ENCODE measurements at places on chromosomes 5 and 9. TPM values are rescaled to one million over a fixed set of nuclear protein-coding genes. Genes with fewer than 3 reads are reported as not detected.

Gene FYB1
- total RNA-seq, result not detected

Gene LCN10
- not detected for total RNA-seq

Gene SAXO1
- 0.14 TPM for total RNA-seq

Gene ATOSB
- 12.2 TPM for total RNA-seq

Gene GPR150
- not detected for total RNA-seq

Gene IL13
- not detected for total RNA-seq

Gene HK3
- not detected for total RNA-seq

Gene RIMOC1
- total RNA-seq, result 47.7 TPM

Gene DAB2
- total RNA-seq, result 9.5 TPM

Gene CFAP90
- 0.84 TPM for total RNA-seq

Gene ZNF367
- total RNA-seq, result 15.4 TPM

Gene IL4
- not detected for total RNA-seq

Gene SEMA6A
- 30.0 TPM for total RNA-seq

Gene C5orf58
- not detected for total RNA-seq

Gene ORM2
- total RNA-seq, result not detected

Gene TLR4
- 1.3 TPM for total RNA-seq

Gene CA9
- 0.63 TPM for total RNA-seq

Gene ANKRD31
- total RNA-seq, result 0.39 TPM

Gene CYSRT1
- 1.2 TPM for total RNA-seq

Gene PGGT1B
- 41.2 TPM for total RNA-seq

Gene IL5
- not detected for total RNA-seq

Gene PCDHGB1
- 2.8 TPM for total RNA-seq

Gene SLC6A19
- not detected for total RNA-seq

Gene RNF183
- total RNA-seq, result not detected

Gene SPEF2
- 7.5 TPM for total RNA-seq

Gene CDHR2
- not detected for total RNA-seq

Gene ANKRD34B
- 0.05 TPM for total RNA-seq

Gene AK8
- 1.3 TPM for total RNA-seq

Gene PCDHB5
- total RNA-seq, result 3.0 TPM

Gene SPINK7
- not detected for total RNA-seq

Gene DNM1
- total RNA-seq, result 84.0 TPM

Gene CD274
- not detected for total RNA-seq

Gene SLC34A1
- total RNA-seq, result 0.16 TPM

Gene PAEP
- not detected for total RNA-seq

Gene POLR1E
- 48.7 TPM for total RNA-seq

Gene SPATA31D4
- total RNA-seq, result not detected

Gene PCDHA12
- 5.5 TPM for total RNA-seq

Gene ARAP3
- total RNA-seq, result 39.2 TPM

Gene PCDHGA6
- 0.52 TPM for total RNA-seq

Gene INSL6
- not detected for total RNA-seq

Gene ATP10B
- 10.8 TPM for total RNA-seq

Gene PELO
- 11.6 TPM for total RNA-seq

Gene GRIA1
- total RNA-seq, result 1.2 TPM

Gene PCDHAC1
- 4.1 TPM for total RNA-seq

Gene LOX
- total RNA-seq, result 1.4 TPM

Gene TMEM141
- 31.0 TPM for total RNA-seq

Gene CD14
- 0.28 TPM for total RNA-seq

Gene TNFSF15
- not detected for total RNA-seq

Gene SCAMP1
- 30.7 TPM for total RNA-seq

Gene PCDHGB4
- 5.3 TPM for total RNA-seq

Gene TAF11L14
- not detected for total RNA-seq
